ENCODE measurements at places on chromosomes 1 and 21.

DNA sequence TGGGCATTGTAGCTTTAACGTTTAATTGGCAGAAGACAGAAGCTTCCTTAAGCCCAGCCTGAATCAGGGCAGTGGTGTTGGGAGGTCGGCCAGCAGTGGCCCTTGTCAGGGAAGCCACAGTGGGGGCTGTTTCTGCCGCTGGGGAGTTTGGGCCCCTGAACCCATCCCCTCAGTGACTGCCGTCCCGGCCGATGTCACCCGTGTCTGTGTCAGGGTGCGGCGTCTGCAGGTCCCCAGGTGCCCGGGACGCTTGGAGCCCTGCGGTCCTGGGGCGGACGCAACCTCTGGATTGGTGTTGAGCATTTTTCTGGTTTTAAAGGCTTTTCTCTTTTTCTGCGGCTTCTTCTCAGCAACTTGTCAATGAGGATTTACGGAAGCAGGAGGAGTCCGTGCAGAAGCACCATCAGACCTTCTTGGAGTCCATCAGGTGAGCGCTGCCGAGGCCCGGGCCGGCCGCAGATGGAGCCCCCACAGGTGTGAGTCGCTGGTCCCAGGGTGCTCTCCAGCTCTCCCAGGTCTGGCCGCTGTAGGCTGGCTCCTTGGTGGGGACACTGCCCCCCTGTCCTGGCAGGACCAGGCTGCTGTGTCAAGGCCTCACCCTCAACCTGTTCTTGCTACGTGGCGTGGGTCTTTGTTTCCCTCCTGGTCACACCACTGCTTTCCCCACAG lies 2.3 kb downstream of the ATAD3C start:
- no peak for DNase-seq

DNA sequence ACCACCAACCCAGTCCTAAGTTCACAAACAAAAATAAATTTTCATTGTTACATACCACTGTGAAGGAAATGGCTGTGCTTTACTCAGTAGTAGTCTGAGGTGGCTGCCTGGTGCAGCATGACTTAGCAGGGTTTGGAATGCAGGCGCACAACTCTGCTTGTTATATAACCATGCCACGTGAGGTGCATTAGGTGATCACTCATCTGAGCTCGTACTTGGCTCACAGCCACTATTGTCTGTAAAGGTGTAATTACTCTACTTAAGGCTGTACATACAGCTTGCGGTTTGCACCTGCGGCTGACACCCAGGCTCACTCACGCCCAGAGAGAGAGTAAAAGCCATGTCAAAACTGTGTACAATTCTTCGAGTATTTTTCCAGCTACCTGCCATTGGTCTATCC lies 599.4 kb downstream of the LTN1 start:
- peak; percentile 38 for DNase-seq

DNA sequence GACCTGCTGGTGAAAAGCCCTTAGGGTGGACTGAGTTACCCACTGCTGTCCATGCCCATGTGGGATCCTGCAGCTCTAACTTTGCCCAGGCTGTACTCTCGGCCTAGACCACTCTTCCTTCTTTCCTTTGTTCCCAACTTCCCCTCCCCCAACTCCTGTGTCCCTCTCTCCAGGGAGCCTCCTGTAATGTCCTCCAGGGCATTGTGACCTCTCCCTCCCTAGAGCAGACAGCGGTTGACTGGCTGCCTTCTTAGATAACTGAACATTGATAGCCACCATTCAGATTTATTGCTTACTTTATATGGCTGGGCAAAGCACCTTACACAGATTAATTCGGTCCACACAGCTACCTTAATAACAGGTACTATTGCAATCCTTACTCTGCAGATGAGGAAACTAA lies 5.0 kb downstream of the RUNX1 start:
- DNase-seq: no peak

- no peak for DNase-seq
These were observed 116.1 kb downstream of the PSMG1 start for GRCh38 chr21:39066829-39067780.

DNA sequence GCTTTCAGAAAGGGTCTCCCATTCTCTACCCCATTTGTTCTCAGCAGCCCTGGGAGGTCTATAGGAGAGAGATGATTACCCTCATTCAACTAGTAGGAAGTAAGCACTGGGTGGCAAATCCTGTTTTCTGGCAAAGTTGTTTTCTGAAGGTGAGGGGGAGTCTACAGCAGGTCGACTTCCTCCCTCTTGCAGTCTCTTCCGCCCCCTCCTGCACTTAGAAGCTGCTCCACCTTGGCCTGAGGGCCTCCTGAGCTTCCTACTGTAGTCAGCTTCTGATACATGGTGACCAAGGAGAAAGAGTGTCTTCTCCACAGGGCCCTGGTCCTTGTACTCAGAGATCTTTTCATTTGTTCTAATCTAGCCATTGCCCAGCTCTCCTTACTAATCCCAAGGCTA lies 93.1 kb downstream of the RGL1 start:
- DNase-seq: no peak

GRCh38 chr1:211586538-211586937 lies 7.6 kb upstream of the SLC30A1 start:
- DNase-seq: no peak

DNA sequence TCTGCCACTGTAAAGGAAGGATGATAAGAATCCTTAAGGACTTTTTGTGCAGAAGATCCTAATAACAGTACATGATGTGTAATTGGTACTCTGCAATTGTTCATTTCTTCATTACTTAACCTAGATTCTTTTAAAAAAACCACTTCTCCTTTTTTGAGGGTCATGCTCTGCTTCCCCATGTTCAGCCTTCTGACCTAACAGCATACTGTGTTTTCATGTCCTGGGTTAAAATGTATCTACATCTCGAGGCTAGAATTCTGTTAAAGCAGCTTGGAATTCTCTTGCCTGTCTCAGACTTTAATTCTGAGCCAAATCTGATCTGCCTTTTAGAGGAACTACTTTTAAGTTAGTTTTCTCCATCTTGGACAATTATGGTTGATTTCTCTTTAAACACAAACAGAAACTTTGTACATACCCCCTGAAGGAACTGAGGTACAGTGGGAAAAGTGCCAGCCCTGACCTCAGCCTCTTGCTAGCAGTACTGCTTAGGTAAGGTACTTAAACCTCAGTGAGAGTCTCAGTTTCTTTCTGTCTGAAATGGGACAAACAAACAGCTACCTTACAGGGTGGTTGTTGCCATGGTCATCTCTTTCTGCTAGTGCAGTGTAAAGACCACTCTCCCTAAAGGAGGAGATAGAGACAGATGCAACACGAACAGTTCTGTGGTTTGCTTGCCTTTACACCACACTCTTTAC lies 103.2 kb upstream of the DYNLT5 start:
- DNase-seq: no peak

GRCh38 chr1:226026833-226027232 lies 27.7 kb upstream of the SDE2 start:
- no peak for DNase-seq

GRCh38 chr1:178086294-178086693 lies 7.6 kb upstream of the RASAL2 start:
- DNase-seq: no peak

GRCh38 chr1:161009602-161010211 lies 11.2 kb downstream of the F11R start:
- no peak for DNase-seq

- DNase-seq: no peak
These were observed 54.1 kb downstream of the KCNJ15 start for GRCh38 chr21:38310646-38311485.

DNA sequence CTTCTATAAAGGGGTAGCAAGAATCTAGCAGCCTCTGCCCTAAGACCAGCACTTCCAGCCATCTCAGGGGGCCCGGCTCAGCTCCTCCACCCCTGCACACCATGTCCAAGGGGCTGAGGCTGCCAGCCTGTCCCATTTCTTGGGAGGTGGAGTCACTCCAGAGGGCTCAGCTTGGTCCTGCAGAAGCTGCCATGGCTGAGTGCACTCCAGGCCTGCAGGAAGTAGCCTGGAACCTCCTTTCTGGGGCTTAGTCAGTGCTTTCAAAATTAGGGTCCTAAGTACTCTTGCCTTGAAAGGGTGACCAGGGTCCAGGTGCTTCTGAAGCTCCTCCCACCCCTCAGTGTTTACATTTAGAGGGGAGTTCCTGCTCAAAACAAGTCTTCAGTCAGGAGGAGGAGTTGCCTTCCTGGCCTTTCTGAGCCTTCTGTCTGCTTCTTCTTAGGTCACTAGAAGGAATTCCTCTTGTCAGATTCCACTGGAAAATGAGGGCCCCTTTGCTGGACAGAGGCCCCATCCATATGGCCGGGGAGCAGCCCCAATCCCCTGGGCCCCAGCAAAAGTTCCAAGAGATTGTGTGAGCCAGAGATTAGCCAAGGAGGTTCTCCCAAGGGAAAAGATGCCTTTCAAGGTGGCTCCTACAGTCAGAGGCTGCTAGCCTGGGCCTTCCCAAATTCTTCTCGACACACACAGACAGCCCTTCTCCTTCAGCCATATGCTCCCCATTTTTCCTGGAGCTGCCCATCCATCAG lies 128.1 kb upstream of the VAMP3 start:
- no peak for DNase-seq

DNA sequence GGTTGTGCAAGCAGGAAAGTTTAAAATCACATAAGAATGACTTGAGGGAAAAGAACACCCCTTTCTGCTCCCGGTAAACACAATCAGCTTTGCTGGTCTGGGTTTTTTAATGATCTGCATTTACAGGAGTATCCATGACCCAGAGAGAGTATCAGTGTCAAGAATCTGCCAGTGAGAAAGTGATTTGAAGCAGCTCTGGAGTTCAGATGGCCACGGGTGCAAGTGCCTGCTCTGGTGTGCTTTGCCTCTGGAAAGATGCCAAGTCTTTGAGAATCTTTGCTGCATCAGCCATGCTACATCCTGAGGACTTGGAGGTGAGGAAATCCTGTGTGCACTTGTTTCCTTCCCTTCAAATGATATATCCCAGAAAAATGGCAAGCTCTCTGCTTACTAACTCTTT lies 18.6 kb upstream of the MYSM1 start:
- DNase-seq: no peak

- DNase-seq: no peak
These were observed 13.6 kb downstream of the GABRD start for GRCh38 chr1:2032737-2033136.

DNA sequence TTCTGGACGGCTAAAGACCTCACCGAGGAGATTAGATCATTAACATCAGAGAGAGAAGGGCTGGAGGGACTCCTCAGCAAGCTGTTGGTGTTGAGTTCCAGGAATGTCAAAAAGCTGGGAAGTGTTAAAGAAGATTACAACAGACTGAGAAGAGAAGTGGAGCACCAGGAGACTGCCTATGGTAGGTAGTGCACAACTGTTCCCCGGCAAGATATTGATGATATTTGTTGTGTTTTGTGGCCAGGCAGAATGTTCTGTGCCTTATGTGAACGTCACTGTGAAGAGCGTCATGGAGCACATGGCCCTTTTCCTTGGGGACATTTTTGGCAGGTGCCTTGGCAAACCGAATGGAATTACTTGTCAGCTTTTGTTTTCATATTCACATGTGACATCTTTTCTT lies 191.7 kb downstream of the DISC1 start:
- no peak for DNase-seq

GRCh38 chr1:42773420-42773819 lies 6.4 kb downstream of the C1orf50 start:
- no peak for DNase-seq
